ENCODE measurements at places on chromosomes 5 and 9.

GRCh38 chr5:34604119-34604675 lies 51.9 kb upstream of the RAI14 start:
- no peak for DNase-seq

DNA sequence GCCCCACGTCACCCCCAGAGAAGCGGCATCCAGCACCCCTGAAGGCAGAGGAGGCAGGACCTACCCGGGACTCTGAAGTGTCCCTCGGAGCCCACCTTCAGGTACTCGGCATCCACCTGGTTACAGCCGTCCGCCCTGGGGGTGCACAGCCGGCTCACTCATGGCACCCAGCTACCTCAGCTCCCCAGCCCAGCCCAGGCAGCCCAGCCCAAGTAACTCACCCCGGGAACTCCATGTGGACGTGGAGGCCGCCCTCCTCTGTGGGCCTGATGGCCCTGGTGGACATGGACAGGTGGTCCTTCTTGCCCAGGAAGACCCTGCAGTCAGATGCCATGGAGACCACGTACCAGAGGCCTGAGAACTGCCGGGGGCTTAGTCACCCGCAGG lies 676 bp downstream of the LCN15 start:
- peak; percentile 54 for DNase-seq

GRCh38 chr5:181235689-181236366 lies 7.9 kb downstream of the RACK1 start:
- DNase-seq: no peak

DNA sequence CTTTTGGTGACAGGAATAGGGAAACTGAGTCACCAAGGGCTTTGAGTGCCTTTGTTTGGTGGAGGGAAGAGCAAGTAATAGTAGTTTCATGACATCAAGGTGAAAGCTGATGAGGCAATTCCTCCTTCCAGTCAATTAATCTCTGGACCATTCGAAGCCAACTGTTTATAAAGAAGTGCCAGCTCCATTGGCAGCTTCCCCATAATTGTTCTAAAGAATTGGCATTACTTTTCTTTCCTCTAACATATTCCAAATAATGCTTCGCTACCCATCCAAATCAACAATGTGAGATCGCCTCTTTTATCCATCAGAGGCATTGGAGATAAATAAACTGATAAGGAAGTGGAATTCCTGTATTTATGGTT lies 132.4 kb downstream of the NPR3 start:
- DNase-seq: no peak

GRCh38 chr9:128555180-128555721 lies 2.9 kb downstream of the SPTAN1 start:
- peak; percentile 88 for DNase-seq

DNA sequence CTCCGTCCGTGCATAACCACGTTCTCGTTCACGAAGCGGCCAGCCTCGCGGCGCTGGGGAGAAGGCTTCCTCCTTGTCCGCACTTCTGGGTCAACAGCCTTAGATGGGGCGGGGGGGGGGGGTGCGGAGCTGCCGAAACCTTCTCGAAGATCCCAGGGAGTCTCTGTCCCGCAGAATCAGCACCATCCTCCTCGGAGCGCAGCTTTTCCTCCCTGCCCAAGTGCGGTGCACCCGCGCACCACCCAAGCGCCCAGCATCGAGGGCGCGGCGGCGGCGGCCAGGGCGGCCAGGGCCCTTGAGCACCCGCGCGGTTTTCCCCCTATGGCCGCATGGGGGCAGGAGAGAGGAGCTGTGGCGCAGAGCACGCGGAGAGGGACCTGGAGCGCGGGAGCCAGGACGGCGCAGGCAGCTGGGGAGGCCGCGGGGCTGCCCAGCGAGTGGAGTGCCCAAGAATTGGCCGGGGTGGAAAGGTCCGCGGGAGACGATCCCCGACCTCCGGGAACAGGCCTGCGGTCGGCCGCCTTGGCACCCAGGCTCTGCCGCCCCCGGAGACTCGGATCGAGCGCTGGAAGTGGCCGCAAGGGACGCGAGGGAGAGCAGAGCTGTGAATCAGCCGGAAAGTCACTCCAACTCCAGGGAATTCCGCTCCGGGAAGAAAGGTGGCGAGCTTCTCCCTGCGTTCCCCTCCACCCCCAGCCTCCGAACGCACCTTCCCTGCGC lies 43.1 kb downstream of the TMEM174 start:
- DNase-seq: peak; percentile 90

DNA sequence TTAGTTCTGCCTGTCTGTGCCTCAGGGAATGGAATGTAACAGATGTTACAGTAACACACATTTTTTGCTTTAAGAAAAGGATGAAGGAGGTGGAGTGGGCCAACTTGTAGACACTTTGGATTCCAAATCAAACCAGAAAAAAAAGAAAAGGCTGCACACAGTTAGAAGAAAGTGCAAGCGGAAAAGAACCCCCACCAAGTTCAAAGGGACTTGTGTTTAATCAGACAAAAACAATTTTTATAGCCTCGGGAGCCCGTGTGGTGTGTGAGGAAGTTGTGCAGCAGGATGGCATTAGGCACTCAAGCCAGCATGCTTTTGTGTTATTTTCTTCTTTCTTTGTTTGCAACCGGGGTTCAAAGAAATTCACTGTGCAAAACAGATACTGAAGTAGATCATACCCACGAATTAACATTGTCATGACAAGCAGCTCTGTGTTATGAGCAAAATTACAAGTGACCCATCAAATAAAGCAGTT lies 189.5 kb downstream of the SEMA5A start:
- DNase-seq: no peak

GRCh38 chr9:133558191-133559126 lies 24.0 kb downstream of the ADAMTSL2 start:
- DNase-seq: peak; percentile 97

GRCh38 chr5:142671801-142672200 lies 14.1 kb downstream of the FGF1 start:
- no peak for DNase-seq

DNA sequence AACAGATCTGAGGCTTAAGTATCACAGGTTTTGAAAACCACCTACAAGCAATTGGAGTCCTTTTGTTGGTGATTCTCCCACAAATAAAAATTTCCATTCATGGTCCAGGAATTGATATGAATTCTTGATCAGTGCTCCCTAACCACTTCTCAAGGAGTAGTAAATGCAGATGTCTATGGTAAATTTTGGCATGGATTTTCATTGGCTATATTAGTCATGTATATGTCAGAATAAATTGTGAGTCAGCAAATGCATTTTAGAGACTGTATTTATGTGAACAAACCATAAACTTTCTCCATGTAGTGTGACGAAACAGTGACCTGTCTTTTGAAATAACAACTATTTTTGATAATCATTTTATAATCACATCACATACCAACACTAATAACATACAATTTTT lies 611.1 kb downstream of the HTR1A start:
- no peak for DNase-seq

Data from islet precursor cell (in vitro differentiated cells).